Right forelimb (tissue), 1 donor: ENCODE measurements at places on chromosomes 11 and 22.

DNA sequence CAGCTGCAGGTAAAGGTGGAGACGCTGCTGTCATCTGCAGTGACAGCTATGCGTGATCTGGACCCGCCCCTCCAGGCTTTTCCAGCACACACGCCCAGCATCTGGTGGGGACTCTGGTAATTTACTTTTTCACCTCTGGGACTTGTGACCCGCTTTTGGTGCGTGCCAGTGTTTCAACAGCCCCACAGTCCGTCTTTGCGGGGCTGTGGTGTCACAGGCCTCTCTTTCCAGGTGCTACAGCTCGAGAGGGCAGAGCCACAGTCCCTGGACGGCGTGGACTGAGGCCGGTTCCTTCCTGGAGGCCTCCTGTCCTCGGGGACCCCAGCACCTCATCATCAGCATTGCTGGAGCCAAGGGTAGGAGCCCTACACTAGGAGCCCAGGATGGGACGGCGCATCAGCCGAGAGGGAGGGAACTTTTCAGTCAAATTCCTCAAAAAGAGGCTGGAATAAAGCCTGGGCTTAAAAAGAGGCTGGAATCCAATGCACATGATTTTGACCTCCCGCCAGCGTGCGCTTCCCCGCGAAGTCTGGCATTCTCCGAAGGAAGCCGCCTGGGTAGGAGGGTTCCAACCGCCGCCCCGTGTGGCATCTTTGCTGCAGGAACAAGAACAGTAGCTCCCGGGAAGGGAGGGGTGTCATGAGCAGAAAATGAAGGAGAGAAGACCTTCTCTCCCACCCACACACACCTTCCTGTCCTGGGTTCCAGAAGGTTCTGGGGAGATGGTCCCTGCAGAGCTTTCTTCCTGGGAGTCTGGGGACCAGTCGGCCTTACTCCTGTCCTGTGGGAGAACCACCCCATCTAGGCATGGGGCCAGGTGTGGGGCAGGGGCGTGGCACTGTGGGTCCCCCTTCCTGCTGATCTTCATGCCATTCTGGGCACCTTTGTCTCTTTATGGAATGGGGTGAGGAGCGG, 25.7 kb upstream of the KRTAP5-7 start:
- peak; percentile 31 for DNase-seq

- no peak for DNase-seq
Measured at GRCh38 chr11:92770981-92771380, 198.5 kb upstream of the MTNR1B start.

DNA sequence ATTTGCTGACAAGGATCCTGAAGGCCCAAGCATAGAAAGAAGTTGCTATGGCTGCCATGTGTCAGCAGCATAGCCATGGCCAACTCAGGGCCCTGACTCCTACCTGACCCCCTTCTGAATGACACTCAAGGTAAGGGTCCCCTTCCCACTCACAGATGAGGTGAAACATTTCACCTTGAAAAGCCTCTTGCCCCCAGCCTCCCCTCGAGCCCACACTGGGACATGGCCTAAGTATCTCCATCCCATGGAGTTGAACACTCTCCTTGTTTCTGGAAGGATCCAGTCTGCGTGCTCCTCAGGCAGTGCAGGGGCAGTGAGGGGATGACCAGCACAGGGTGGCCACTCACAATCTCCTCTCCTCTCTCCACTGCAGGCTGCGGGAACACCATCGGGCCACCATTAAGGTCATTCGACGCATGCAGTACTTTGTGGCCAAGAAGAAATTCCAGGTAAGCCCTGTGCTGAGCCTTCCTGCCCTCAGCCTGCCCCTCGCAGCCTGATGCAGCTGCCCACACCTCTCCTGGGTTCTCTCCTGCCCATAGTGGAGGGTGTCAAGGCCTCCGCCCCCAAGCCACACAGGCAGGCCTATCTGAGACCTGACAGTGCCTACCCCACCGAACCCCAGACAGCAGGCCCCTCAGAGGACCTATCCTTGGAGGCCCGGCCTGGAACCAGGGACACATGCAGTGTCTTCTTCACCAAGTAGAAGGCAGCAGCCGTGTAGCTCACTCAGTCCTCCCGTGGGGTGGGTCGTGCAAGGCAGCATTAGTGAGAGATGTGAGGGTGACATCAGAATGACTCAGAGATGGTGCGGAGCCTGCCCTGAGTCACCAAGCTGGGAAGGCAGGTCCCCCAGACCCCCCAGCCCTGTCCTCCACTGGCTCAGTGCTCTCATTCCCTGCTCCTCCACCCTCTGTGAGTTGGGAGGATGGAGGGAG, 68.9 kb upstream of the KCNQ1OT1 start:
- DNase-seq, result peak; percentile 28

DNA sequence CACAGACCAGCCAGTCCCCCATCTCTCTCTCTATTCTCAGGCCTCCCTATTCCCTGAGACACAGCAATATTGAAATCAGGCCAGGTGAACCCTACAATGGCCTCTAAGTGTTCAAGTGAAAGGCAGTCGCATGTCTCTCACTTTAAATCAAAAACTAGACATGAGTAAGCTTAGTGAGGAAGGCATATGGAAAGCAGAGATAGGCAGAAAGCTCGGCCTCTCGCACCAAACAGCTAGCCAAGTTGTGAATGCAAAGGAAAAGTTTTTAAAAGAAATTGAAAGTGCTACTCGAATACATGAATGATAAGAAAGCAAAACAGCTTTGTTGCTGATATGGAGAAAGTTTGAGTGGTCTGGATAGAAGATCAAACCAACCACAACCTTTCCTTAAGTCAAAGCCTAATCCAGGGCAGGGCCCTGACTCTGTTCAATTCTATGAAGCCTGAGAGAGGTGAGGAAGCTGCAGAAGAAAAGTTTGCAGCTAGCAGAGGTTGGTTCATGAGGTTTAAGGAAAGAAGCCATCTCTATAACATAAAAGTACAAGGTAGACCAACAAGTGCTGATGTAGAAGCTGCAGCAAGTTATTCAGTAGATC, 19.8 kb upstream of the MPZL2 start:
- no peak for DNase-seq

DNA sequence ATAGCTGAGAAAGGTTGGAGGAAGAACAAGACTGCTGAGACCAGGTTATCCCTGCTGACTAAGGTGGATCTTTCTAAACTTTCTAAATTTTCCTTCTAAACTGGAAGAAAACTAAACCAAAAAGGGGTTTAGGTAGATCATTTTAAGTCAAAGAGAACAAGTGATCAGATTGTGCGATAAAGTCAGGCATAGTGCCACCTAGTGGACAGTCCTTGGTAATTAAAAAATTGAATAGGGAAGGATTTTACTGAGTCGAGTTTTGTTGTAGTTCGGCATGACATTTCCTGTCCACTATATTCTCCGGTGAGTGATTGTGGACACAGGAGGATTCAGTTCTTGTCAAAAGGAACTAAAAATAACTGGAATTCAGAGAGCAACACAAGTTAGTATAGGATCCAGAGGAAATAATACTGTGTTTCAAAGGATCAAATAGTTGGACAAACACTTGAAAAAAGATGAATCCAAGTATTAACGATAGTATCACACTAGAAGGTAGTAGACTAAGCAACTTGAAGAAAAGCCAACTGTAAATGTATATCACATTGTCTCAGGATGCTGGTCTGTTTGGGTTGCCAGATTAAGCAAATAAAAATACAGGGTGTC, 1236.4 kb downstream of the FAM181B start:
- no peak for DNase-seq

- DNase-seq, result no peak
Measured at GRCh38 chr22:23675502-23676415, 15.1 kb upstream of the RGL4 start.

- no peak for DNase-seq
Measured at GRCh38 chr22:28151151-28151816, 232.2 kb upstream of the PITPNB start.

DNA sequence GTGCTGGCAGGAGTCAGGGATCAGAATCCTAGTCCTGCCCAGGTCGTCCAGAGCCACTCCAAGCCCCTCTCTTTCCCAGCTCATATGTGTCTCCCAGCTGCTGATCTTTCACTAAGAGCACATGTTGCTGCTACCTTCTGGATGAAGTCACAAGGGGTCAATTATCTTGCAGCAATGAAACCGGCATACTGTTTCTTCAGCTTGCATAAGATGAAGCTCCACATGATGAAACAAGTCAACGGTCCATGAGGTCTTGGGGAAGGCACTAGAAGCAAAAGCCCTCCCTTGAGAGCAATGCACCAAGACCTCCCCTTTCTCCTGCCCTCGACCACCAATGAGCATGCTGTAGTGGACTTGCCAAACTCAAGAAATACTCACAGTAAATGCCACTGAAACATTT, 148.9 kb downstream of the TENM4 start:
- no peak for DNase-seq

GRCh38 chr11:120130991-120131760, 6.7 kb downstream of the TRIM29 start:
- DNase-seq, result peak; percentile 27

- no peak for DNase-seq
Measured at GRCh38 chr11:7696424-7696823, 9.9 kb downstream of the OVCH2 start.

GRCh38 chr11:78080084-78080817, 589 bp upstream of the NDUFC2 start:
- no peak for DNase-seq

DNA sequence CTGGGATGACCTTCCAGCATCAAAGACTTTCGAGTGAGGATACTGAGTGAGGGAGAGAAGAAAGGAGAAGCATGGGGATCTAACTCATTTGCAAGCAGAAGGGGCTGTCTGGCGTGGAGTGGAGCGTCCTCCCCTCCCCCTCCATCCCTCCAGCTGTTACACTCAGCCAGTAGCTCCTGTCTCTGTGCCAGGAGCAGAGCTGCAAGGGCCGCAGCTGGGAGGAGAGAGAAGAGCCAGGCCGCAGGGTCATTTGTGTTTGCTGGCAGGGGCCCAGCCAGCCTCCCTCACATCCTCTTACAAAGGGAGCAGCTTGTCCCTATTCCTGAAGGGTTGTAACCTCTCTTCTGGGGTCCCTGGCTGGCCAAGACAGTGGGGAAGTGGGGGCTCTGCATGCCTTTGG, 57.9 kb downstream of the NECTIN1 start:
- DNase-seq, result peak; percentile 90

GRCh38 chr11:72782081-72782920, 11.5 kb downstream of the STARD10 start:
- DNase-seq, result no peak

DNA sequence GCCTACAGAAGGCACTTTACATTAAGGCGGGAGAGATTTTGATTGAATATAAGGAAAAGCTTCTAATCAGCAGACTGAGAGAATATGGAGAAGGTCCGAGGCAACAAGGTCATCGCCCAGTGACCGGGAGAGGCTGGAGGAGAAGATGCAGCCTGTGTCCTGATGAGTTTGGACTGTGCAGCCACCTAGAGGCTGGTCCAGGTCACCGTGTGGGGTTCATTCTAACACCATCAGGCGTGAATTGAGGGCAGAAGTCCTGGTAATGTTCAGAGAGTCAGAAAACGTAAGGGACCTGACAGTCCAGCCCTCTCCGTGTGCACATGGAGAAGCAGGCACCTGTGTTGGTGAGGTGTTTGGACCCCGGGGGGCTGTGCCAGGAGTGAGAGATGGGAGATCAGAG, 102.7 kb downstream of the FEZ1 start:
- no peak for DNase-seq

DNA sequence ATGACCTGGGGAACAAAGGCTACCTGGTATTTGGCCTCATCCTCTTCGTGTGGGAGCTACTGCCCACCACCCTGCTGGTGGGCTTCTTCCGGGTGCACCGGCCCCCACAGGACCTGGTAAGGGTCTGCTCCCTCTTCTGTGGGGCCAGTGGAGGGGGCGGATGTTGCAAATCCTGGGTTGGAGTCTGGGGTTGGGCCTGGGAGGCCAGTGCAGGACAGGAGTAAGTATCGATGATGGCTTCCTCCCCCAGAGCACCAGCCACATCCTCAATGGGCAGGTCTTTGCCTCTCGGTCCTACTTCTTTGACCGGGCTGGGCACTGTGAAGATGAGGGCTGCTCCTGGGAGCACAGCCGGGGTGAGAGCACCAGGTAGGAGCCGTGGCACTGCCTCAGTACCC, 2.7 kb downstream of the GPR137 start:
- DNase-seq, result no peak

DNA sequence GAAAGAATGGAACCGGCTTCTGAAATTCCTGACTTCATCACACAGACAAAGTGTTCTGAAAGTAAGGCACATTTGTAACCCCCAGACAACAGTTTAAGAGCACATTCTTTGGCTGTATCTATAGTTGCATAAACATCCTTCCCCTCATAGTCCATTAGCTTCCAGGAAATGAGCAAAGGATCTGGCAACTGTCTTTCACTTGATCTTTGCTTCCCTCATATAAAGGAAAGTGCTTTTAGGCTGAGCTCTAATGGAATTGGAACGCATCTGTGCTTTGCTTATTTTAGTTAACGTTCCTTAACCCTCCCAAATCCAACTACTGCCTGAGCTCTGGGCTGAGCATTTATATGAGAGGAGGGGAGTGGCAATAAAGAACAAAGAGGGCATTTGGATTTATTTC, 76.9 kb upstream of the API5 start:
- DNase-seq, result no peak

- DNase-seq, result no peak
Measured at GRCh38 chr11:698493-699115, 3.0 kb downstream of the TMEM80 start.

GRCh38 chr22:23107487-23108248, 34.1 kb downstream of the RSPH14 start:
- DNase-seq, result no peak

DNA sequence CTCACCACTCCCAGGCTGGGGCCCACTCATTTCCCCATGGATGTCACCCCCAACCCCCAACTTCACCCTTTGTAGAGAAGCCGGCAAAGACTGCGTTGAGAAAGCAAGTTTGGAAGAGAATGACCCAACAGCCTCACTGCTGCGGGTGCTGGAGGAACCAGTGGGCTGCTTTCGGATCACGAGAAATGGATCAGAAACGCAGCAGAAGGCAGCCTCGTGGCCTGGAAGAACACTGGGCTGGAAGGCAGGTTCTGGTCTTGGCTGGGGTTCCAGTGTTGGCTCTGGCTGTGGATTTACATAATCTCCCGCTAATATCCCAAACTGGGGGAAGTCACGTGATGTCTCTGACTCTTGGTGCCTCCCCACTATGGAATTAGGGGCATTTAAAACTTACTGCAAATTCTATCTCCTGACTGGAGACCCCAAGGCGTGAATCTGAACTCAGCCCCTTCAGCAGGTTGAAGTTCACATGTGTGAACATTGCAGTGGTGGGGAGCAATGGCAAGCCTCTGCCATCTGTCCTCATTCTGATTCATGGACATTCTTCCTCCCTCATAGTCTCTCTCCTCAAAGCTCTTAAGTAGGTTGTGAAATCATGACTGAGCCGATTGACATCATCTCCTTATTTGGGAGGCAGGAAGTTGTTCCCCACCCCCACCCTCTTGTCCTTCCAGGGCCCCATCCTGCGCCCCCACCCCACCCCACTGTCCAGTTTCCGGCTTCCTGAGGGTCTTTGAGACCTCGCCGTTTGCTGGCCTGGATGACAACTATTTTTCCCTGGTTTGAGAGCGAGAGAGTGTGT, 37.0 kb upstream of the TIMP3 start:
- DNase-seq, result no peak
